ENCODE measurements at places on chromosomes 4 and X. TPM values are rescaled to one million over a fixed set of nuclear protein-coding genes. Genes with fewer than 3 reads are reported as not detected.

DNA sequence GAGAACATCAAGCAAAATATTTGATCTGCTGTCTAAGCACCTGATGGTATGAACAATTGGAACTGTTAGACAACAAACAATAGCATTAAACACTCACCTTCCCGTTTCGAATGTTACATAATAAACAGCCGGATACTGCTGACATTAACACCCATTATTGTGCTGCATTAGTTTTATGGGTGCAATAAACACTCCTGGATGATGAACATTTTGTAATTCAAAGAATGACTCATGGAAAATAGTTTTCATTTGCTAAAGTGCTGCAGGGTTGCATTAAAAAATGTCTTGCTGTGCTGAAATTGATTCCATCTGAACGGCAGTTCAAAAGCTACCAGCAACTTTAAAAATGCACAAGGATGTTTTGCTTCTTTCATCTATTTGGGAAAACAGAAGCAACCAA, 100.8 kb upstream of the SORBS2 start:
- no peak for DNase-seq

DNA sequence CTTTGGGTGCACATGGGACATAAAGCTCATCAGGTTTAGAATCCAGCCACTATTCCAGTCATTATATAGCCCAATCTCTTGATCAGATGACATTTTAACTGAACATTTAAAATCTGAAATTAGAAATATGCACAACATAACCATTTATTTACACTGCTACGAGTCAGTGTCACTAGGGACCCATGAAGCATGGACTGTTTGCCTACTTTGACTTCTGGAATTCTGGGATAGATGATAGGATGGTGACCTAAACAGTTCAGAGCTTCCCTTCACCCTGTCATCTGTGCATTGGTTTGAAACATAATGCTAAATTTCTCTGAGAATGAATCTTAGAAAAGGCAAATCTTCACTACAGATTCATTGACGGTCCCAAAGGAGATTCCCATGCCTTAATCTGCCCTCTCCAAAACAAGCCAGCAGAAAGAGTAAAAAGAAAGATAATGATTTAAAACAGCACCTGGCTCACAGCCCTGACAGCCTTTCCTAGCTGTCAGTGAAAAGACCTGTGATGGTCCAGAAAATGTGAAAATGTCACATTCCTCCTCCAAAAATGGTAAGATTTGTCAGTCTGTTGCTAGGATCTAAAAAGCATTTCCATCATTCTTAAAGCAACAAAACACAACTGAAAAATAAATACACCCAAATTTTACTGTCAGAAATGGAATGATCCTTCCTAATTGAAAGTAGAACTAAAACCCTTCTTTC, 18.9 kb upstream of the HERC3 start:
- no peak for DNase-seq

Gene GAGE10
- polyA plus RNA-seq: 0.27 TPM

DNA sequence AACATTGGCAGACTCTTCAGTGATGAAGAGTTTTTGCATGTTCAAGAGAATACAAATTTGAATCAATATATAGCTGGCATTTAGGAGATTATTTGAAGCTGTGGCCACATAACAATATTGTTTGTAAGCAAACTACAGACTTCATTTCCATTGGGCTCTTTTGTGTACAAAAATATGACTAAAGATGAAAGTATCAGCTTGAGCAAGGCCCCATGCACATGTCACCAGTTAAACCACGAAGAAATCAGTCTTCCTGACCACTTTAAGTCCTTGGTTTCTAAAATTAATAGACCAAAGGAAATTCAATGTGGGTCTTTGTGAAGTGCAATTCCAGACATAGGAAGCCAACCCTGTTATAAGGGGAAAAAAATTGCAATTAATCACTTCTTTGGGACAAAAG, 1664.6 kb upstream of the ADGRL3 start:
- no peak for DNase-seq

All from left kidney (tissue), 8 donors.